Activated CD4-positive, alpha-beta T cell treated with anti-CD3 and anti-CD28 coated beads, Interleukin-2, amount 50 U/mL, for 48 hours (primary cell): ENCODE measurements at places on chromosomes 5 and 9.

GRCh38 chr9:123657099-123657498 is 272.8 kb downstream of the DENND1A start:
- no peak for DNase-seq

- DNase-seq: no peak
These were observed 29.7 kb upstream of the FAM169A start for GRCh38 chr5:74895906-74896305.

- no peak for DNase-seq
These were observed 65.4 kb upstream of the GRAMD2B start for GRCh38 chr5:126357585-126358342.

DNA sequence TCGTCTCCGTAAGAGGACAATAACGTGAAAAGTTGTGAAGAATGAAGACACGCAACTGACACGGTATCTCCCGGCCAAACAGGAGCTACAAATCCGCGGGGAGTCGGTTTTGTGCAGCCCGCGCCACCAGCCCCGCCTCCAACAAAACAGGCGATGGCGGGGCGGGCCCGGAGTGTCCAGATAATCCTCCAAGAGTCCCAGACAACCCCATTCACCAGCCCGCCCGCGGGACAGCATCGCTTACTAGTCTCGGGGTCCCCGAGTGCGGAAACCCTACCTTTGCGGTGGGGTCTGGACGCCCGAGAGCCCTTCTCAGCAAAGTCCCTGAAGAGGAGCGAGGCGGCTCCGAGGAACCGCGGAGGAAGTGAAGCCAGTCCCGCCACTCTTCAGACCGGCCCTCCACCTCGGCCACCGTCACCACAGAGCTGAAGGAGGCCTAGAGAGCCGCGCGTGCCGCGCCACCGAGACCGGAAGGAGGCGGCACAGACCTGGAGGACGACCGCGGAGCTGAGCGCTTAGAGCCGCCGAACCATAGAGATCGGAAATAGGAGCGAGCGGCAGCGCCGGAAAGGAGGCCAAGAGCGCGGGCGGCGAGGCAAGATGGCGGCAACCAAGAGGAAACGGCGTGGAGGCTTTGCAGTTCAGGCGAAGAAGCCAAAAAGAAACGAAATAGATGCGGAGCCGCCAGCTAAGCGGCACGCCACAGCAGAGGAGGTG is at the start of the genes BRIX1 and RAD1:
BRIX1 (plus strand) TSS at position 573 of the 717 bp plus-strand sequence; CDS start at position 601, 28 bp downstream.
RAD1 (minus strand) TSS at position 366 of the 717 bp plus-strand sequence. CDS start 612 bp downstream, outside the sequence.
- DNase-seq: peak; percentile 93

- DNase-seq: no peak
These were observed 60.6 kb downstream of the COMMD10 start for GRCh38 chr5:116145416-116145815.

- DNase-seq: peak; percentile 19
These were observed 29.7 kb upstream of the MEIKIN start for GRCh38 chr5:131974956-131975726.

GRCh38 chr5:84255315-84255714 is 129.4 kb downstream of the EDIL3 start:
- DNase-seq: no peak

DNA sequence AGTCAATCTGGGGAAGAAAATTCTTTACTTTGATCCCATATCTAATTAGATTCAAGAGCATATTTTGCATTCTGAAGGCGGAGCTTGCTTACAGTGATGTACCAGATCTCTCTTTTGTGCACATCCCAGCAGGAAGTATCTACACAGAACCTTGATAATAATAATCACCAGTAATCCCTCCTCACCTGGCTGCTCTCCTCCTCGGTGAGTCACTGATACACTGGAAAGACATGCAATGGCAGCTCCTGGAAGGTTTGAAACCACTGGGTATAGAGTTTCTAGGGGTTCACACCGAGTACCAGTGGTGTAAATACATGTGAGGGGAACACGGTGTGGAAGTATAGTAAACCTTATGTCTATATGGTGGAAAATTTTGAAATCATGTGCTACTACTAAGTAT is 205.5 kb upstream of the TARS1 start:
- no peak for DNase-seq

DNA sequence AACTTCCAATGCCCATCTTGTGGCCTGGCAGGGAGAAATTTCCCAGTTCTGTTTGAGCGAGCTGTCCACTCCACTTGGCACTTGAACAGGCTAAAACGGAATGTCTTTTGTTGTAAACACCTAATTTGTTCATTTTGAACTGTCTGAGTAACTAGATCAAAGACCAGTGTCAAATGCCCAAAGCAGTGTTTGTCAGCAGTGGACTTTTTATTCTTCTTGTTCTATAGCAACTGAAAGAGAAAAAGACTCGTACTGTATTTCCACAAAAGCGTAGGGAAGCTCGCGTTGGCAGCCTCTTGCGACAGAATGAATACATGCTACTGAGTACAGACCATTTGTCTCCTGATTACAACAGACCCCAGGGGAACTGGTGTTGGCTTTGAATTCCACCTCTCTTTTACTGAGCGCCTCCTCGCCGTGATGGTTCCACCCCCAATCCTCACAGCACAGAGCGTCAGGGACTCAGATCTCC is 601.8 kb upstream of the ZNF608 start:
- no peak for DNase-seq

GRCh38 chr5:10254686-10255085 is 4.6 kb downstream of the CCT5 start:
- DNase-seq: no peak

DNA sequence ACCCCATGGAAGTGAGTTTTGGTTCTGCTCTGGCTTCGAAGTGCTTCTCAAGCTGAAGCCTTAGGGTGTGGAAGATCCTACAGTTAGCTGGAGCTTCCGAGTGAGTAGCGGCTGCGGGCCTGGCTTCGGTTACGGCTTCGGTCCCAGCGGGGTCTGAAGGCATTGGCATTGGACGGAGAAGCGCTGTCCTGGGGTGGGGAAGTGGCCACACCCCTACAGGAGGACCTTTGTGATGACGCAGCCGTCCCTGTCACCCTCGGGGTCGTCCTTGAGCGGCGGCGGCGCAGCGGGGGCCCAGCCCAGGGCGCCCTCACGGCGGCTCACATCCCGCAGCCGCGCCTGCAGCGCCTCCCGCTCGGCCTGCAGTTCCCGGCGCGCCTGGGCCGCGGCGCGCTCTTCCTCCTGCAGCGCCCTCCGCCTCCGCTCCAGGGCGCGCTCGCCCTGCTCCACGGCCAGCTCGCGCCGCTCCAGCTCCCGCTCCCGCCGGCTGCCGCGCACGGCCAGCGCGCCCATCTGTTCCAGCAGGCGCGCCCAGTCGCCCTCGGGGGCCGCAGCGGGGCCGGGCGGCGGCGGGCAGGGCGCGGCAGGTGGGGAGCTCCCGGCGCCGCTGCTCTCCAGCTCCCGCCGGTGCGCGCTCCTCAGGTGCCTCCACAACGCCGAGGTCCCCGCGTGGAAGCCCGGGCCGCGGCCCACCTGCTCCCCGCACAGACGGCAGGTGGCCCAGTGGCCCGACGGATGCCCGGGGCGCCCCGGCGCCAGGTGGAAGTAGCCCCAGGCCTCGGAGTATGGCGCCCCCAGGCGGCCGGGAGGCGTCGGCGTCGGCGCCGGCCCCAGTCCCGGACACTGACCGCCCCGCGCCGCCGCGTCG is 9.9 kb downstream of the ZBED3 start:
- peak; percentile 68 for DNase-seq

DNA sequence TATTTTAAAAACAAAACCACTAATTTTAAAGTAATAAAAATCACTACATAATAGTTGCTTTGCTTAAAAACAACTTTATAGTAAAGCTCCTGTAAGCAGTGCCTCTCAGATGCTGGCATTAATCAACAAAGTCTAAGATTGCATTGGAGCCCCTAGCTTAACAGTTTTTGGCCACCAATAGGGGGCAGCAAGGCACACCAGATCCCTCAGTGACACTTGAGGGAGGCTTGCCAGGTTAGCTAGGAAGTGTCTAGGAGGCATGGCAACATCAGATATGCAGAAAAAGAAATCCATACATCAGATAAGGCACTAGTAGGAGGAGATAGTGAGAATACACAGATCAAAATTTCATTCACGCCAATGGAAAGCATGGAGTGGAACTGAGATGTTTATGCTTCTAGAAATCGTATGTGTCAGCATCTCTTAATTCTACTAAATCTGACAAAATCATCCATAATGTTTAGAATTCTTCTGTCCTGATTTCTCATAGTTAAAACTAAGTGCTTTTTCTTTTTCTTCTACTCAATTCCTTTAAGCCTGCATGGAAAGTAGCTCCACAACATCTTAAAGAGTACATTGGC is 73.6 kb upstream of the PAM start:
- DNase-seq: peak; percentile 79

DNA sequence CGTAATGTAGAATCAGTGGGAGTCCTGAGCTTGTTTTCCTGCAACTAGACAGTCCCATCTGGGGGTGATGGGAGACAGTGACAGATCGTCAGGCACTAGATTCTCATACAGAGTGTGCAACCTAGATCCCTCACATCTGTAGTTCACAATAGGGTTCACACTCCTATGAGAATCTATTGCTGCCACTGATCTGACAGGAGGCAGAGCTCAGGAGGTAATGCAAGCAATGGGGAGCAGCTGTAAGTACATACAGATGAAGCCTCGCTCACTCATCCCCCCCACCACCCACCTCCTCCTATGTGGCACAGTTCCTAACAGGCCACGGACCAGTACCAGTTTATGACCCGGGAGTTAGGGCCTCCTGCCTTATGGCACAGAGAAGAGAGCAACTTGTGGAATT is 116.2 kb upstream of the PIK3R1 start:
- DNase-seq: no peak

DNA sequence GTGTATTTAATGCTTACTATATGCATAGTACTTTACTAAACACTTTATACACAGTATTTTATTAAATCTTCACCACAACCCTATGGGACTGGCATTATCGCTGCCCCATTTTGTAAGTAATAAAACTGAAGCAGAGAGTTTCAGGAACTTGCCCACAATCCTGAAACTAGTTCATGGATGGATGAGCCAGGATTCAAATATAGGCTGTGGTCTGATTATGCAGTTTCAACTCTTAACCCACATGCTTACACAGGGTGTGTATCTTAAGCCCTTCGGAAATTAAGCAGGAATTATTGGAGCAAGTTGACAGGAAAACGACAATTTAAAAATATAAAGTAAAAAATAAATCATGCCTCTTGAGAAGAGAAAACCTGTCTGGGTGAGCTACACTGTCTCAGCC is 109.0 kb downstream of the ATP10B start:
- DNase-seq: no peak

DNA sequence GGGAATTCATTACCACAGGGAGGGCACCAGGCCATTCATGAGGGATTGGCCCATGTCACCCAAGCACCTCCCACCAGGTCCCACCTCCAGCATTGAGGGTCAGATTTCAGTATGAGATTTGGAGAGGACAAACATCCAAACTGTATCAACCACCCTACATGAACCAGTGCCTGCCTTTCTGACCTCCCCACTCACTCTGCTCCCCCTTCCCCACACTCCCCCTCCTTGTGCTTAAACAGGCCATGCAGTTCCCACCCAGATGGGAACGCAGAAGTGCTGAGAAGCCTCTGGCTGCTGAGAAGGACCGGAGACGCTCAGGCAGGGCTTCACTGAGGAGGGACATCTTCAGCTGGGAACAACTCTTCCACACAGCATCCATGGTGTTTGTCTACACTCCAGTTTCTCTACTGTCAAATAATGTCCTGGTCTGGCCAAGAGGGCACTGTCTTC is 30.0 kb upstream of the ADAMTS2 start:
- no peak for DNase-seq

DNA sequence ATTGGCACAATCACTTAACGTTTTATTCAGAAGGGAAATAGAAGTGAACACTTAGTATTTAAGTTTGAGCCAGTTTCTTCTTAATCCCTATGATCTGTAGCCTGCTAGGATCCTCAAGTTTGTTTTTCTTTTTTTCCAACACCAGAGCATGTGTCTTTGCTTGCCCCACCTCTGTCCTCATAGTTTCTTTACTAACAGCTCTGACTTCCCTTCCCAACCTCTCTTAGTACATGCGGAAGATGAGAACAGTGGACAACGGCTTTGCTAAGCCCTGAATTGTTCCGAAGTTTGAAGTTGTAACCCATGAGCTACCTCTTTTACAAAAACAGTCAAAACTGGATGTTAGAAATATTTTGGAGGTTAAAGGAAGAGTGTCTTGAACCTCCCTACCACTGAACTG is 61.7 kb upstream of the TAF11L2 start:
- no peak for DNase-seq

DNA sequence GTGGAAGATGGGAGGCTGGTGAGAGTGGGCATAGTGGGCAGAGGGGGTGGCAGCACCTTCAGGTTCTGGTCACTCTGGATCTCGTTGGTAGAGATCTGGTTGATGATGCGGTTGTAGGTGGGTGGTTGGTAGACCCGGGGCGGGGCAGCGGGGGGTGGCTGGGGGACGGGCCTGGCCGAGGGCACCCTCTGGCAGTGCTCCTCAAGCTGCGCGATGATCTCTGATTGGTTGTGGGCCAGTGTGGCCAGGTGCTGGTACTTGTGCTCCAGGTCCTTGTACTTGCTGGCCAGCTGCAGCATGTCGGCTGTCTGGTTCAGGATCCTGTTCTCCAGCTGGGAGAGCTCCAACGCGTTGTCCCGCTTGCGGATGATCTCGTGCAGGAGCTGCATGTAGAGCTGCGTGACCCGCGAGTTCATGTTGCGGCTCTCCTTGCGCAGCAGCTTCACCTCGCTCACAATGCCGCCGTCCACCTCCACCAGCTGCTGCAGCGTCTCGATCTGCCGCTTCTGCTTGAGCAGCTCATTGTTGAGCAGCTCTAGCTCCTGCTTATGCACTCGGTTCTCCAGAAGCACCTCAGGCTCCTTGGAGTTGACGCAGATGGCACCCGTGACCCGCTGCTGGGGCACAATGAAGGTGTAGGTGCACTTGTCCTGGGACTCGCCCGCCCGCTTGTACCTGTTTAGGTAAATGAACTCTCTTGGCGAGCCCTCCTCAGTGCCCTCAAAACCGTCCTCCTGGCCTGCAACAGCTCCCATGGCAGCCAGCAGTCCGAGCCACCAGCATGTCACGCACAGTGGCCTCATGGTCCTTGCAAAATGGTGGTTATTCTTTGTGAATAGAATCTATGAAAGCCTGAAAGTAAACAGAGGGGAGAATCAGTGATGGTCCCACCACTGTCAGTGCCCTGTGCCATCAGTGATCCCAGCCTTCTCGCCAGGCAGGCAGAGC is 14.2 kb downstream of the ANGPTL2 start:
- no peak for DNase-seq

GRCh38 chr9:70492319-70492777 is 77.9 kb upstream of the KLF9 start:
- no peak for DNase-seq

GRCh38 chr5:142837081-142837725 is 67.0 kb downstream of the ARHGAP26 start:
- DNase-seq: no peak

DNA sequence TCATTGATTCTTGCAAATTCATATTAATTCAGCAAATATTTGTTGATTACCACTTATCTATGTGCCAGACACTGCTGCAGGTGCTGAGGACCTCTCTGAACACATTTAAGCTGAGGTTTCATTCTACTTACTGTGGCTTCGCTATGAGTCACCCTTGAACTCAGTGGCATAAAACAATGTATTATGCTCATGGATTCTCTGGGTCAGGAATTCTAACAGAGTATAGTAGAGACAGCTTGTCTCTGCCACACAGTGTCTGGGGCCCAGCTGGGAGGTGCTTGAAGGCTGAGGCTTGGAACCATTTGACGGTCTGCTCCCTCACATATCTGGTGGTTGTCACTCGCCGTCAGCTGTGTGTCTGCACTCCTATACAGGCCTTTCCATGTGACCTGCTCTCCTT is 124.3 kb upstream of the NR3C1 start:
- DNase-seq: no peak

GRCh38 chr9:96450613-96451528 is 902 bp downstream of the HABP4 start:
- DNase-seq: peak; percentile 34
